ENCODE measurements at places on chromosomes 3 and 15.
A peak's percentile ranks its signal among the peaks of the same experiment; 100 is the strongest.

GRCh38 chr3:143668924-143669790 lies 179.1 kb downstream of the SLC9A9 start:
- DNase-seq, result no peak

- DNase-seq, result no peak
Observed at GRCh38 chr15:69422336-69422895, 8.3 kb downstream of the KIF23 start.

DNA sequence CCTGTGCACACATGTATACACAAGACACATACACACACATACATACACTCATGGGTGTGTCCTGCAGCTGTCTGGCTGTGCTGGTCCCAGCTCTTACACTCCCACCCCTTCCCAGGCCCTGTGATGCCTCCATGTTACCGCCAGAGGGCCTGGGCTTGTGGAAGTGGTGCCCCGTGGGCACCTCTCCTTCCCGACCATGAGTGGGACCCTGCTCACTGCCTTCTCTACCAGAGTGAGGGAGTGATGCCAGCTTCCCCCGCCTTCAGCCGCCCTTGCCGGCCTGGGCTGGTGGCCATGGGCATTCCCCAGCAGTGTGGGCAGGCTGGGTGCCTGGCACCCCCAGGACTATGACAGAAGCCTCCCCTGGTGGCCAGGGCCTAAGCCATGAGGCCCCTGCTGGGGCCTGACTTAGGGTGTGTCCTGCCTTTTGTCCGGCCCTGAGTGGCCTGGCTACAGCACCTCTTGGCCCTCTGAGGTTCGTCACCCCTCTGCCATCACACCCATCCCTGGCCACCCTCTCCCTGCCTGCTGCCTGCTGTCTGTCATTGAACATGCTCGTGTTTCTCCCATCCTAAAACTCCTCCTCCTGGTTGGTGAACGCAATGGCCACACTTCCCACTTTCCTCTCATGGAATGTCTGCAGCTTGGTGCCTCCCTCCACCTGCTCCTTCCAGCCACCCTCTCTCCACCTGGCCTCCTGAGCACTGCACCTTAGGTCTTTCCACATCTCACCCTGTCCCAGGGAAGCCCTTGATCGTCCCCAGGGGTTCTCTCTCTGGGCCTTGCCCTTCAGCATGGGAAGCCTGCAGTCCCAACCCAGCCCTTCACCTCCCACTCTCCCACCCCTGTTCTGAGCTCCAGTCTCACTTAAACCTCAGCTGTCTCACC lies 14.6 kb downstream of the HDAC11 start:
- DNase-seq, result peak; percentile 51

DNA sequence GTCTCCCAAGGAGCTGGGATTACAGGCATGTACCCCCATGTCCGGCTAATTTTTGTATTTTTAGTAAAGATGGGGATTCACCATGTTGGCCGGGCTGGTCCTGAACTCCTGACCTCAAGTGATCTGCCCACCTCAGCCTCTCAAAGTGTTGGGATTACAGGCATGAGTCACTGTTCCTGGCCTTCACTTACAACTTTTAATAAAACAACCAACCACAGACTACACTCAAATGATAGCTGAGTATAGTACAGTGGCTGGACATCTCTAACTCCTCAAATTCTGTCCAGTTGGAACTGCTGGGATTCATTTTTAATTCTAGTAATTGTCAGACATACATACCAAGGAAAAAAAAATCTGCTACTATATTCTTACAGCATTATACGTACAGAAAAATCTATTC lies 71.0 kb downstream of the PBRM1 start:
- DNase-seq, result no peak

GRCh38 chr3:141792495-141792894 lies 29.3 kb downstream of the GRK7 start:
- no peak for DNase-seq

DNA sequence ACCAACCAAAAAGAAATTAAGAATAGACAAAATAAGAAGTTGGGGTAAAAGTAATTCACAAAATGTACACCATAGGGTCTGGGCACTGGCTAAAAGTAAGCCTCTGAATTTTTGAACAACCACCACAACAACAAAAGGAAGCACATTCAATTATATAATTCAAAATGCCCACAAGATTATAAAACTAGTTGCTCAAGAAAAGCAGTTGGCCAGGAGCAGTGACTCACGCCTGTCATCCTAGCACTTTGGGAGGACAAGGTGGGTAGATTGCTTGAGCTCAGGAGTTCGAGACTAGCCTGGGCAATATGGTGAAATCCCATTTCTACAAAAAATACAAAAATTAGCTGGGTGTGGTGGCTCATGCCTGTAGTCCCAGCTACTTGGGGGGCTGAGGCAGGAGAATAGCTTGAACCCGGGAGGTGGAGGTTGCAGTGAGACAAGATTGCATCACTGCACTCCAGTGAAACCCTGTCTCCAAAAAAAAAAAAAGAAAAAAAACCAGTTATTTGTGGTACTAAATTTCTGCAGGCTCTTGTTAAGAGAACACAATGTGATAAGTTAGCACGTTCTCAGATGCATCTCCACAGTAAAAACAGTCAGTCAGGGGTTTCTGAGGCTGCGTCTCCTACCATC lies 6.6 kb upstream of the ATP11B start:
- DNase-seq, result no peak

DNA sequence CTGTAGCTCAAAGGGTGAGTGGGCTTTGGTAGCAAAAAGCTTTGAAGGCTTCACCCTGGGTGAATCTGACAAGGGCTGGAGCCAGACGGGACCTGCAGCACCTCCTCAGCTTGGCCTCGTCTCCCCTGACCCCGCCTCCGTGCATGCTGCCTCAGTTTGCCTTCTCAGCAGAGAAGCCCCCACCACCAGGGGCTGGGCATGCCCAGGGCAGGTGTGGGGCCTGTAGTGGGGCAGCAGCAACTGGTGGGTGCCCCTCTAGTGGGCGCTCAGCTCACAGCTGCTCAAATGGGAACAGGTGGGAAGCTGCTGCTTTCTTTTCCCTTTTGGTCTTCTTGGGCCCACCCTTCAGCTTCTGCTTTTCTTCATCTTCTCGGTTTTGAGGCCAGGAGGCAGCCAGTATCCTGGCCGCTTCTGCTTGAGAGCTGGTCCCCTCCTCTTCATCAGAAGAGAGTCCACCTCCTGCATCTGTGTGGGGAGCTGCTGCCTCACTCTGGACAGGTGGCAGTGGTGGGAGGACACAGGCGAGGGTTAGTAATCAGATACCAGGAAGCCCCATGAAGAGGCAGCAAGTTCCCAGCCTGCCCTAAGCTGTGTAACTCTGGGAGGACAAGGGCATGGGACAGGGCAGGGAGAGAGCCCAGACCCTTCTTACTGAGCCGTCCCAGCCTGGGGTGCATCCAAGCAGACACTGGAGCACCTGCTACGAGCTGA lies 21.0 kb downstream of the TMEM43 start:
- DNase-seq, result no peak
